ENCODE measurements at places on chromosomes 12 and 14.

- DNase-seq, result no peak
Observed at GRCh38 chr12:6526766-6527525, 7.4 kb upstream of the GAPDH start.

DNA sequence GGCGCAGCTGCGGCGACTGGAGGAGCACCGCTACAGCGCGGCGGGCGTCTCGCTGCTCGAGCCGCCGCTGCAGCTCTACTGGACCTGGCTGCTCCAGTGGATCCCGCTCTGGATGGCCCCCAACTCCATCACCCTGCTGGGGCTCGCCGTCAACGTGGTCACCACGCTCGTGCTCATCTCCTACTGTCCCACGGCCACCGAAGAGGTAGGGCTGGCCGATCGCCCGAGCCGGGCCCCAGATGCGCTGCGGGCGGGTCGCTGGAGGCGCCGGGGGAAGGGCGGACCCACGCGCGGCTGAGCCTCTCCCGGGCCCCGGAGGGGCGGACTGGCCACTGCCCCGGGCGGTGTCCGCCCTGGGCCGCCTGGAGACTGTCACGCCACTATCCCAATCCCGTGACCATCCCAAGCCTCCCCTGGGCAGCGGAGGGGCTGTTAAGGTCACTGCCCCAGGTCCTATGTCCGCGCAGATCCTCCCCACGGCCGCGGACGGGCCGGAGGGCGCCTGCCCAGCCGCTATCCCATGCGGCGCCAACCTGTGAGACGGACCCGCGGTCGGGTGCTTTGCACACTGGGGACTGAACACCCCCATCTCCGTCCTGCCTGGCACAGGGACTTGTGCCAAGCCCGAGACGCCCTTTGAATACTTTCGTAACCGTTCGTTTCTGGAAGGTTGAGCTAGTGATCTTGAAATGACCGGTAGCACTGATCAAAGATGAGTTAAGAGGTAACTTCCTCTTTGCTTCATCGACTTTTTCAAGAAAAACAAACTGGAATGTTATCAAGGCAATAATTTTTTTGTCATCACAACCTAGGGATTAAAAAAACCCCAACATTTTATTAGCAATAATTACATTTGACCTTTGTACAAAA, 725 bp downstream of the CHPT1 start:
- DNase-seq, result peak; percentile 79

DNA sequence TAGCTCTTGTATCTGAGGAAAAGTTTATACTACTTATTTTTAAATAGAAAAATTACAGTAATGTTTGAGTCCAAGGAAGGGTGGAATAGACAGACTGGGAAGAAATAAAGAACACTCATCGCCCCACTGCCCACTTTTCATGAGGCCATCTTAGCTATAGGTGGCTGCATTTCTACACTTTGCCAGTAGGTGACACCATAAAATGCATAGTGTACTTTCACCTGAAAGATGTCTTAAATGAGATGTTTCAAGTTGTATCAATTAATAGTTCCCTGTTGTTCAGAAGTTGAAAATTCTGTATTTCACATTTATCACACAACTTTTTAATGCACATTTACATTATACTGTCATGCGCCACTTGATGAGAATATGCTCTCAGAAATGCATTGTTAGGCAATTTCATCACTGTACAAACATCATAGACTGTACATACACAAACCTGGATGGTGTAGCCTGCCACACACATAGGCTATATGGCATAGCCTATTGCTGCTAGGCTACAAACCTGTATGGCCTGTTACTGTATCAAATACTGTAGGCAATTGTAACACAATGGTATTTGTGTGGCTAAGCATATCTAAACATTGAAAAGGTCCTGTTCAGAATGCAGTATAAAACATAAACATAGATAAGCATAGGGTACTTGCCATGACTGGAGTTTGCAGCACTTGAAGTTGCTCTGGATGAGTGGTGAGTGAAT, 27.6 kb downstream of the PMCH start:
- no peak for DNase-seq

DNA sequence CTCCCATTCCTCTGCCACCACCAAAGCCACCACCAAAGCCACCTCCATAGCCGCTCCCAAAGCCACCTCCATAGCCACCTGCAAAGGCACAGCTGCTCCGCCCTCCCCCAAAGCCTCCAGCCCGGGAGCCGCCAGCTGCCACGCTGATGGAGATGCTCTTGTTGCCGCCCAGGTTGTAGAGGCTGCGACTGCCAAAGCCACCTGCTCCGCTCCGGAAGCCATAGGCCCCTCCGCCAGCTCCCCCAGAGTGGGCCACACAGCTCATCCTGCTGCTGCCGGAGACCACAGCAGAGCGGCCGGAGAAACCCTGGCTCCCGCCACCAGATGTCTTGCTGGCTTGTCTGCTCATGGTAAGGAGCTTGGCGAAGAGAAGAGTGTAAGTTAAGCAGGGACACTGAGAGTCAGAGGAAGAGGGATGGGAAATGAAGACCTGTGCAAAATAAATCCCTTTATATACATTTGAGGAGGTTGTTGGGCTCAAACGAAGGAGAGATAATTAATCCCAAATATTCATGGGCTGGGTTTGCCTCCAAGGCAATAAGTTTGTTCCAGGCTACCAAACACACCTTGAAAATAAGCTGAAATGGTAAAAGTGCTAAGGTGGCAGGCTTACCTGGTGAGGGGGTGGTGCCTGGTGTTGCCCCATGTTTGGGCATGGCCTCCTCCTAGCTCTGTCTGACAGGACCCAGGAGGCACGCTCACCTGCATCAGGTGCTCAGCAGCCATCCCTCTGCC, at the start of gene KRT3:
TSS of gene KRT3 (minus strand) at position 424 of the 735 bp plus-strand sequence. CDS start at position 349, 75 bp downstream.
- no peak for DNase-seq

DNA sequence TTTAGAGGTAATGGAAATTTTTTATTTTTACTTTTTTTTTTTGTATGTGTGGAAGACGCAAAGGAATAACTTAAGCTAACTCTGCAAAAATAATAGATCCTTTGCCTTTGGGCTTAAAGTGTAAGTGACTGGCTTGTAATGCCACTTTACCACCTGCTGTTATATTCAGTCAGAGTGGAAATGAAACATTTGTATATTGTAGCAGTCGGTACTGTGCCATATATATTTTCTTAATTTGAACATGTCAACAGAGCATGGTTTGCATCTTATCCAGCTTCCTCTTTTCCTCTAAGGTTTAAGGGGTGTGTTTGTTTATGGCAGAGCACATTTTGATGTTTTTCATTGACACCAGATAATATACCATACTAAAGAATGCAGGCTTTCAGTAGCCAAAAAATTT, 176.6 kb downstream of the TRHDE start:
- DNase-seq, result no peak

- no peak for DNase-seq
Observed at GRCh38 chr12:27778206-27778605, 1.8 kb upstream of the KLHL42 start.

- no peak for DNase-seq
Observed at GRCh38 chr14:103404920-103405319, 19.7 kb downstream of the MARK3 start.

- DNase-seq, result no peak
Observed at GRCh38 chr12:78802593-78802992, 62.0 kb upstream of the SYT1 start.

GRCh38 chr14:61954306-61954705, 192.1 kb downstream of the SNAPC1 start:
- no peak for DNase-seq

GRCh38 chr12:104303538-104304151, at the start of gene EID3:
Gene EID3, plus strand, starts transcription at chr12:104303739. Its CDS starts 196 bp downstream, at chr12:104303935.
- peak; percentile 93 for DNase-seq

GRCh38 chr12:761256-761655, 8.9 kb downstream of the WNK1 start:
- no peak for DNase-seq

DNA sequence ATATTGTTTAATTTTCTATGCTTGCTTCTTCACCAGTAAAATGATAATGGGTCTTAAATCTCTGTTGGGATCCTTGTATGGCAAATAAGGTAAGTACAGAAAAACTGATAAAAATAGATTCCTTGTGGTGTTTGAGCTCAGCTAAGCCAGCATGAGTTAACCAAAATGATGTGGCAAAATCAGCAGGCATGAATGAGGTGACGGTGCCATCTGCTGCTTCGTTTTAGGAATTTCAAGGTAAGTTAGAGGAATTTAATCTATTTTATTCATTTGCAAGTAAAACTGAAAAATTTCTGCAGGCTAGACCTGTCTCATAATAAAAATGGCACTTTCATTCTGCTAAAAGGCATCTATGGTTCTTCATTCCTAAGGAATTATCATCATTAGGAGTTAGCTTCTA, 10.0 kb upstream of the CLEC7A start:
- DNase-seq, result no peak

GRCh38 chr12:92030618-92031017, 115.0 kb downstream of the BTG1 start:
- DNase-seq, result no peak

DNA sequence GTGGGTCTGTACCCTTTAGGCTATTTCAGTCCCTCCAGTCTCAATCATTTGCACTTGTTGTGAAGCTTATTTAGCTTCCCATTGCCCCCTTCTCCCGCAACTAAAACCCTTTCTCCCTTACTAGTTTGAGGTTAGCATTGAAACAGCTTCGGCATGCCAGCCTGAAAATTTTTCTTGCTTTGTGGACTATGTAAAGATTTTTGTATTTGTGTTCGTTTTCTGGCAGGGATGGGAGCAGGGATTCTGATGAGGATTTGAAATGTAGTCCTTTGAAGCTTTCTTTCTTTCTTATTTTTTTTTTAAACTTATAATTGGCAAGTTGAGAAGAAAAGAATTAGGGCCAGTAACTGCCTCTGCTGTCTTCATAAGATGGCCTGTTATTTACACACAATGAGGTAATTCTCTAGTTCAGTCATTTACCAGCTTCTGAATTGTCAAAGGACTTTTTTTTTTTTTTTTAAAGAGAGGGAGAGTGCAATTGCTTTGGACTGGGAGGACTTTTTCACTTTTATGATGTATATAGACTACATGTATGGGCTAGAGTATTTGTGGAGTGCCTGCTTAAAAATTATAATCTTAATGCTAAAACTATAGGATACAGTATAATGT, 29.0 kb downstream of the PALS1 start:
- no peak for DNase-seq

- DNase-seq, result no peak
Observed at GRCh38 chr14:30132196-30132595, 204.5 kb upstream of the PRKD1 start.

DNA sequence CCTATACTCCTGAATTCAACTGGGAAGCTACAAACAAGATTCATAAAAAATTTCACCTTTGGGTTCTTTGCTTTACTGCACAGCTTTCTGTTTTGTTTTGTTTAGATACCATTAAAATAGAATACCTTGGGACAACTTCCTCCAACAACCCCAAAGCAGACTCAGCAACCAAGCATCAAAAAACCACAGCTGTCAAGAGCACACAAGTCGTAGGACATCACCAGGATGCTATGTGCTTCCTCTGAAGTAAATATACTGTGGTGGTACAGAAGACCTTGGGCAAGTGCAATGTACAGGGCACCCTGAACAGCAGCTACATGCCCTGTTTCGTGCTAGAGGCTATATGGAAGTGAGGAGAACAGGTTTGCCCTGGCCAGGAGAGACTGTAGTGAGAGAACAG, 359.3 kb downstream of the BCL11B start:
- no peak for DNase-seq

GRCh38 chr12:62522984-62523383, 56.4 kb downstream of the MON2 start:
- no peak for DNase-seq

DNA sequence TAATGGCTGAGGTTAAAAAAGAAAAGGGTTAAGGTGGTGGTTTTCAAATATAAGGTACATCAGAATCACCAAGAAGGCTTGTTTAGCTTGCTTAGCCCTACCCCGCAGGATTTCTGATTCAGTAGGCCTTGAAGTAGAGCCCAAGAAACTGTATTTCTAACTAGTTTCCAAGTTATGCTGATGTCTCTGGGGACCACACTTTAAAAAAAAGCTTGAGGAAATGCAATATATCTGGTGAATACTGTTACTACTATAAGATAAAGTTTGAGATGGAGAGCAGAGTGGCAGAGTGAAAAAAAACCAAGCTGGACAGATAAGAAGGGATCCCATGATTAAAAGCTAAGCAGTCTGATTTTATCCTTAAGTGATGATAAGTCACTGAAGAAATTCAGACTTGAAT, 18.3 kb upstream of the GXYLT1 start:
- no peak for DNase-seq

- no peak for DNase-seq
Observed at GRCh38 chr12:78208092-78208491, 377.4 kb downstream of the NAV3 start.

- no peak for DNase-seq
Observed at GRCh38 chr14:51581017-51581881, 70.5 kb upstream of the FRMD6 start.

DNA sequence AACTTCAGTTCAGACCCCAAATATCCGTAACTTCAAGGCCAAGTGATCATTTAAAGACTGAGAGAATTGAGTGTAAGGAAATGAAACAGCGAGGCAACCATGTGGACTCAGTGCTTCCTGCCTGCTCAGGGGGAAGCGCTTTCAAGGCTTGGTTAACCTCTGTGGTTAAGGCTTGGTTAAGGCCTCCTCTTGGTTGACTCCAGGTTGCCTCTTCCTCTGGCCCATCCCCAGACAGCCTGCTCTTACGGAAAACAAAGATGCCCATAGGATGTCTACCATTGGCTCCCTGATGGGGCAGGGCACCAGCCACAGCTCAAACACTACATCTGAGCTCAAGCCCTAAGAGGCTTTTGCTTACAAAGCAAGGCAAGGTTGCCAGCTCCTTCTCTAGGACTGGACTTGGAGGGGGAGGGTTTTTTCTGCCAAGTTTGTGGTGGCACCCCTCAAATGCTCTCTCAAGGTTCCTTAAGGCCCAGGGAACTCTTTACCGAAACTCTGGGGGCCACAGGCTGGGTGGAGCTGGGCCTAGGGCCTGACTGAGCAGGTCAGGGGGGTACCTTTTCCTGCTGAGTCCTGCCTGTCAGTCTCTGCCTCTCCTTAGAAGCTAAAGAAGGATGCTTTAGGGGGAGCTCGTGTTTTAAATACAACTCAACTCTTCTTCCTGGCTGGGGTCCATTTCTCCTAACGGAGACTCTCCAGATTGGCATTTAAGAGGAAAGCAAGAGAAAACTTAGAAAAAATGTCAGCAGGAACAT, 13.7 kb downstream of the COL2A1 start:
- no peak for DNase-seq

DNA sequence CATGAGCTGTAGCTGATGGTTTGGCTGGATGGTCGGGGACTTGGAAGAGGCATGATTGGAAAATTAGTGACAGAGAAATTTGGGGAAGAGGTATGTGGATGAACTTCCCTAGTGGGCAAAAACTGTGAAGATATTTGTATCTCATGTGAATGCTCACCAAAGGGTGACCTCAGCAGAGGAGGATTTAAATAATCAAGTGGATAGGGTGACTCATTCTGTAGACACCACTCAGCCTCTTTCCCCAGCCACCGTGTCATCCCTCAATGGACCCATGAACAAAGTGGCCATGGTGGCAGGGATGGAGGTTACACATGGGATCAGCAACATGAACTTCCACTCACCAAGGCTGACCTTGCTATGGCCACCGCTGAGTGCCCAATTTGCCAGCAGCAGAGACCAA, 60.8 kb upstream of the KRAS start:
- DNase-seq, result no peak

DNA sequence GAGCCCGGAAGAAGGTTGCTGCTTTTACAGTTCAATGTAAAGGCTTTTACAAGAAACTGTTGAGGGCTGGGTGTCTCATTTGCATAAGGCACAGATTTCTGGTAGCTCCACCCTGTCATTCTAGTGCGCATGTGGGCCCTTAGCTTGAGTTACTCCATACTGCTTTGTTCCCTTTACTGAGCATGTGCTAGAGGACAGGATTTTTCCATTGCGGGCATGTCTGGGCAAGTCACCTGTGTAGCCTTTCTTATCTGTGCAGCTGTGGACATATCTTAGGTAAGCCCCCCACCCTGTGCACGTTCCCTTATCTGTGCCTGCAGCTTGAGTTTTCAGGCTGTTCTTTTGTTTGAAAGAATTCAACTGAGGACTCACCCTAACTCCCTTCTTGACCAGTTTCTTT, 56.2 kb upstream of the ARHGAP5 start:
- DNase-seq, result no peak
